Urothelium cell line (cell line): ENCODE measurements at places on chromosomes 7 and 10.

- no peak for DNase-seq
Observed at GRCh38 chr10:117552156-117552631, 9.6 kb downstream of the EMX2 start.

DNA sequence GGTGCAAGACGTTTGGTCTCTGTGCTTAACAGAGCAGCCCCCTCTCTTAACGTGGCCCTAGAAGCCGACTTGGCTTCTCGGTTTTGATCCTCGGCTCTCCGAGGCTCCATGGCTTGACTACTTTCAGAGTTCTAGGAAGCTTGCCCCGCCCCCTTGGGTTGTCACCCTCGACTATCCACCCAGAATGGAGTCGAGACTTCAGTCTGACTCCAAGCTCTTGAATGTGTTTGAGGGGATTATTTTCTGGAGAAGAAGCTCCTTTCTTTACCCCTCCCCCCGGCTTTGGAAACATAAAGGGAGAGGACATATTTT is 448 bp downstream of the SEC24C start:
- DNase-seq = peak; percentile 58

GRCh38 chr10:46090258-46090812 is 44.3 kb upstream of the MSMB start:
- DNase-seq = no peak

- no peak for DNase-seq
Observed at GRCh38 chr7:75756991-75757676, 14.9 kb downstream of the CCL26 start.

DNA sequence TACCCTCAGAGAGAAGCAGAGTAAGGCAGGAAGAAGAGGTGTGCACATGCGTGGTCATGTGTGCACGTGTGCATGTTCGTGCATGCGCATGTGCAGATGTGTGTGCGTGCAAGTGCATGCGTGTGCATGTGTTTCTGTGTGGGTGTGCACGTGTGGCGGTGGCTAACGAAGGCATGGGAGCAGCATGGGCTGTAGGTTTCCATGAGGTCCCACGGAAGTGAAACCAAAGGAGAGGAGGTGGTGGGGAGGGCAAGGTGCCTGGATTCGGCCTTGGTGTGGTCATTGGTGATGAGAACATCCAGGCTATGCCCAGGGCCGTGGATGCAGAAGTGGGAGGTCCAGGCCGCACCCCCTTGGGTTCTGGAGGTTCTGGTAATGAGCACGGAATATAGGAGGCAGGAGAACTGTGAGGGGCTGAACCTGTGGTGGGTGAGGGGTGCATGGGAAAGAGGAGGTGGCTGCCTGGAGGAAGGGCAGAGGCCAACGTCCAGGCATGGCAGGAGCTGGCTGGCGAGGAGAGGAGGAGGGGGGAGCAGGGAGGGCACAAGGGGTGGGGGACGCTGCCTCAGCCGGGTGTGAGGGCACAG is 2.4 kb upstream of the INPP5A start:
- DNase-seq = no peak

DNA sequence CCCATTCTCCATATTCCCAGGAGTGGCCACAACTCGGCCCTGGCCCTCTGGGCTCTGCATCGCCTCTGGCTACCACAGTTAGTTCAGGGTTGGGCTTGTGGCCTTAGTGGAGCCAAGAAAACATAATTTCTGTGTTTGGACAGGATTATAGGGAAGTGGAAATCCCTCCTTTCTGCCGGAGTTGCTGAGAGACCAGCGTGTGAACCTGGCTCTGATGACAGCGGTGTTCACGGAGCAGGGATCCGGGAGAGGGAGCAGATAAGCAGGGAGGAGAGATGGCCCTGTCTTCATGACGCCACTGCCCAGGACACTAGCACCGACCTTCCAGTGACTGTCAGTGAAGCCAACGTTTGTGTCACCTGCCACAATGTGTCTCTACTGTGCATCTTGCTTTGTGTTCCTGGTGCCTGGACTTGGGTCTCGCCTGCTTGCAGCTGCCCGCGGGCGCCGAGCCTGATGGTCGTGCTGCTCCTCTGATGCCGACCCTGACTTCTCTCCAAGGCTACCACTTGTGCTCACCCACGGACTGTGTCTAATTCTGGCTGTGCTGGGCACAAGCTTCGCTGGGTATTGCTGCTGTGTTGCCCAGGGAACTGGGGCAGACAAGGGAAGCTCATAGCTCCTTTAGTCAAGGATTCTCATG is 67.0 kb upstream of the VIPR2 start:
- no peak for DNase-seq

DNA sequence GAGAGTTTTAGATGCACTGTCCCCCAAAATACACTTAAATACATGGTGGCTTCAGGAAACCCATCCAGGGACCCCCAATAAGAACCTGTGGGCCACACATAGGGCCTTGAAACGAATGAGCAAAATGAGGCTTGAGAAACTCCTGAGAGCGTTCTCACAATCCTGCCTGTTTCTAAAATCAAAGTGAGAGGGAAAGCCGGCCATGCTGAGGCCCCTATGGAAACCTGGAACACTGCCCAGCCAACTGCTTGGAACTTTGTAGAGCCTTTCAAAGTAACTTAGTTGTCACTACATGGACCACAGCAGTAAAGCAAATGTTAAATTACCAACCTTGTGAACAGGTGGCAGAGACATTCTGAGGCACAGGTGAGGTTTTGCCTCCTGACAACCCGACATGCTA is 13.4 kb downstream of the SGMS1 start:
- DNase-seq = no peak

DNA sequence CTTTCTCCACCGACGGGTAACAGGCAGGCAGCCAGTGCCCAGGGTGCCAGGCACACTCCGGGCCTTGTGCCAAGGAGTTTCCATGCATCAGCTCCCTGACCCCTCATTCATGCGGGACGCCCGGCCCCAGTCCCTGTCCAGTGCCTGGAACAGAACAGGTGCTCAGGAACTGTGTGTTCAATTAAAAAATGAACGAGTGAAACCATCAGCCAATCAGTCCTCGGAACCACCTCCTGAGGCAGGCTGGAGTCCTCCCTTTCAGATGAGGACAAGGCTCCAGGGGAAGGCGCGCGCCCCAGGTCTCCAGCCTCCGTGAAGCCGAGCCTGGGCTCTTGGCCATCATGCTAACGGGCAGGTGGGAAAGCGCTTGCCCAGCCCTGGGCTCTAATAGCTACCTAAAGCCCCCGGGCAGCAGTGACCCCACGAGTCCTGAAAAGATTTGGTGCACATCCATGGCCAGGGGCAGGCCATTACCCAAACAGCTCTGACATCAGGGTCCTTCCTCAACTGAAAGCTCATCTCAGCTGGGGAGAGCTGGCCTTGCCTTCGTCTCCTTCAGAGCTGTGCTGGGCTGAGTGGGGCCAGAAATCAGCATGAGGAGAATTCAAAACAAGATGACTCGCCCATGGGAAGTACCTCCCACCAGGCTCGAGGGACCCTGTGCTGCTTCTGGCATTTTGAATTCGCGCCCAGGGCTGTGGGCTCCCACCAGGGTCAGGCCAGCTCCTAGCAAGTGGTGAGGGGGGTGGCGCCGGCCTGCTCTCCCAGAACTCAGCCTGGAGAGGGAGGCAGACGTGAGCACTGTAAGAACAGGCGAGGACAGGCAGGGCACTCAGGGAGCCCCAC is 200.5 kb downstream of the MAD1L1 start:
- no peak for DNase-seq

DNA sequence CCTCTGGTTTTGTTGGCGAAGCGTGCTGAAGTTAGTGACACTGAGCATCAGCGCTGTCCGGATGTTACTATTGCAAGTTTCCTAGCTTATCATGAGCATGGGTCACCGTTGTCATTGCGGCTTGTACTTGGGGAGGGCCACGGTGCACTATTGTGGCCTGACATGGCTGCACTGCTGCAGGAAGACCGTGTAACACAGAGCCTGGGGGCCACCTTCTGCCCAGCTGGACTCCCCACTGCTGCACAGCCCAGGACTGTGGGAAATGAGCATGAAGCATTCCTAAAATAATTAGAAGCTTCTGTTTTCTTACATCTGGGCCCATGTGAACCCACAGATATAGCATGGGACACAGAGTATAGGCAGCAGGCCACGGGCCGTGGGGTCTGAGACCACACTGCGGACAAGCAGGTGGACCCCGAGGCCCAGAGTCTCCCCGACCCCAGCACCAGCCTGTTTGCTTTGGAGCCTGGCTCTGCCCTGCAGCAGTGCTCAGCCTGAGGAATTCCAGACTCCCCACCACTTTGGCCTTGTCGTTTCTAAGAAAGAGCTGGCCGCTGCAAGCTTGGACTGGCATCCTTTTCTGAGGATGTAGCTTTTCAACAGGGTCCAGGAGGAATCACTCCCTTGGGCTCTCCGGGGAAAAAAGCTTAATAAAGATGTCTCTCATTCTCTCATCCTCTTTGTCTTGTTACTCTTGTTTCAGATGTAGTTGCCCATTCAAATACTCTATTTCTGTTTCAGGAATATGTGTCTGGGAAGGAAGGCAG is 179.2 kb downstream of the CCDC3 start:
- DNase-seq = no peak

GRCh38 chr7:108076156-108076555 is 54.0 kb downstream of the LAMB4 start:
- DNase-seq = no peak

- no peak for DNase-seq
Observed at GRCh38 chr7:52715701-52716100, 319.7 kb upstream of the POM121L12 start.

GRCh38 chr7:132471515-132471914 is 104.8 kb downstream of the PLXNA4 start:
- DNase-seq = no peak

GRCh38 chr7:24477398-24478136 is 95.7 kb upstream of the PALS2 start:
- peak; percentile 80 for DNase-seq

- DNase-seq = peak; percentile 19
Observed at GRCh38 chr10:43264965-43265798, 1.7 kb downstream of the RASGEF1A start.

GRCh38 chr10:86757113-86757972 is 924 bp downstream of the BMPR1A start:
- DNase-seq = peak; percentile 18

GRCh38 chr10:95035332-95036295 is 33.7 kb downstream of the CYP2C8 start:
- DNase-seq = no peak

DNA sequence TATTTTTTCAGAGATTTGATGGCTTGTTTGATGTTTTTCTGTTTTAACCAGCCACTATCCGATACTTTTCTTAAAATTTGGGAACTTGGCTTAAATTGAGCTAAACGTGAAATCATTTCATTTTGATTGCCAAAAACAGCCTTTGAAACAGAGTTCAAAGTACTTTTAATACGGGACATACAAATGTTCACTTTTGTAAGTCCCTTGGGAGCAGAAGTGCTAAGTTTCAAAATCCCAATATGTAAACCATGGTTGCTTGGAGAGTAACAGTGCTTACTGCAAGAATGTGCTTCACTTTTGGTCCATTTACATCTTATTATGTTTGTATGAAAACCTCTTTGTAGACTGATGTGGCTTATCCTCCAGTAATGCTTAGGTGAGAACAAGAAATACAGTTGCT is 10.9 kb downstream of the PNPLA8 start:
- DNase-seq = no peak

DNA sequence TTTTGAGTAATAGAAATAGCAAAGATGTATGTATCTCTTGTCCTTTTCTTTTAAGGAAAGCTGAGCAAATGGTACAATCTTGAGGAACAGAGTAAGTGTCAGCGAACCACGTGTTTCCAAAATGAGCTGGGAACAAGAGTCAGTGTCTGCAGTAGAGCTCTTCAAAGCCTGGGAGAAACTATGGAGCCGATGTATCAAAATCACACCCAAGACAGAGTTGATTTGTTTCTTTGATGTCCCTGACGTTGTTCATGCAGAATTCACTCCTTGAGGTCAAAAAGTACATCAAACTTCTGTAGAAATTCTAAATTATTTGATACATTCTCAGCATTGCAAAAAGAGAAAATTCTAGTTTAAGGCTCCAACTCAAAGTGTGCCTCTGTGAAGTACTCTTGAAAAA is 216.5 kb downstream of the SKIDA1 start:
- no peak for DNase-seq

DNA sequence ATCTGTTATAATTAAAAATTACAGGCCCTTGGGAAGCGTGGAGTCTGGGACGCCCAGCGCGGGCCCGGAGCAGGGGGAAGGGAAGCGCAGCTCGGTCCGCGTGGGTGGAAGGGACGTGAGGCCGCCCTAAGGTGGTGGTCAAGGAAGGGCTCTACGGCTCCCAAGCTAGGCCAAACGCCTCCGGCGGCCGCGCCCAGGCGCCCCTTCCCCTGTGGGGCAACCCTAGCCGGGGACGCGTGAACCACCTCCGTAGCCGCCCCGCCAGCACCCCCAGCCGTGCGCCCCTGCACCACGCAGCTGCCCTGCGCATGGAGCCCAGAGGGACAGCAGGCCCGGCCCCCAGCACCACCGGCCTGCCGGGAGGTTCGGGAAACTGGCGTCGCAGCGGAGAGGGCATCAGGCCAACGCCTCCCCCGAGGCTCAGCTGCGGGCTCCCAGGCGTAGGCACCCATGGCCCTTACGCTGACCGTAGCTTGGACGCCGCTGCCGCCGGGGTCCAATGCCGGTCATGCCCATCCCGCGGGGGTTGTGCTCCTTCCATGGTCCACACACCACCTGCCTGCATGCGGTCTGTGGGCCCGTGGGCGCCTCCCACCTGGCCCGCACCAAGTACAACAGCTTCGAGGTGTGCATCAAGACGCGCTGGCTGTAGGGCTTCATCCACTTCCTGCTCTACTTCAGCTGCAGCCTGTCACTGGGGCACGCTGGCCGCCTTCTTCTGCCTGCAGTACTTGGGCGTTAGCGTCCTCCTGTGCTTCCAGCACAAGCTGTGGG is 166.7 kb downstream of the SEPTIN7 start:
- DNase-seq = no peak

DNA sequence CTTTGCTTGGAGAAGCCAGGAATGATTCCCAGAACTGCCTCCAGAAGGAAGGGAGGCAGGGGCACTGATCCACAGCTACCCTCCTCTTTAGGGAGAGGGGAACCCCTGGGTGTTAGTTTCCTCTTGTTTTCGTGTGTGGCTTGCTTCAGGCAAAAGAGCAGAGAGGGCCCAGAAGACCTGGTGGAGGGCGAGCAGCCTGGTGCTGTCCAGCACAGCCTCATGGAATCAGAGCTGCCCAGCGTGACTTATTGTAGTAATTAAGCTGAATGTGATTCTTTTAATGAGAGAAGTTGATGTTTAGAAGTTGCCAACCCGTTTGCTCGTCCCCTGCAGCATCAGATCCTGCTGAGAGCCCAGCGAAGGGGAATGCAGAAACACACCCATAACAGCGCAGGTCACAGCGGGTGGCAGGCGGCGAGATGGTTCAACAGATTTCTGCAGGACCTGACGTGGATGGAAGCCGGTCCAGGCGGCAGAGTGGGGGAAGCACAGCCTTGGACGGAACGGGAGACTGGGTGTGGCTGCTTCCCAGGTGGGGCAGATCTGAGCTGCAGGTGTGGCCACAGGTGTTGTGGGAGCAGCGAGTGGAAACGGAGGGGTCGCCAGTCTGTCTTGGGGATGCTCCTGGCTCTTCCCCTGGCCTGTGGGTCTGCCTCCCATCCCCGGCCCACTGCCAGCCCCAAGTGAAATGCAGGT is 53.7 kb upstream of the SHH start:
- DNase-seq = no peak

DNA sequence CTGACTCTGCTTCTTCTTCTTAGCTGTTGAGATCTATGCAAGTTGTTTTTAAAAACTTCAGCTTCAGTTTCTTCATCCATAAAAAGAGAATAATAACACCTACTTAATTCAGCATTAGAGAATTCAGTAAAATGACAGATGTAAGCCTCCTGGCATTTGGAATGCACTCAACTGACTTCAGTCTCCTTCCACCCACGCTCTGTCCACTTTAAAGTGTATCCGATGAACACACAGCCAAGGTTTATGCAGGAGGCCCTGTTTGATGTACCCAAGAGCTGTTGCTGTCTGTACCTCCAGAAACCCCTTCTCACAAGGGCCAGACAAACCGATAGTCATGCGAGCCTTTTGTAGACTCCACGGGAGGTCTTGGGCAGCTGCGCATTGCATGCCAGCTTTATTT is 27.1 kb upstream of the SLC35B4 start:
- no peak for DNase-seq
